ENCODE measurements at places on chromosomes 12 and 14.

DNA sequence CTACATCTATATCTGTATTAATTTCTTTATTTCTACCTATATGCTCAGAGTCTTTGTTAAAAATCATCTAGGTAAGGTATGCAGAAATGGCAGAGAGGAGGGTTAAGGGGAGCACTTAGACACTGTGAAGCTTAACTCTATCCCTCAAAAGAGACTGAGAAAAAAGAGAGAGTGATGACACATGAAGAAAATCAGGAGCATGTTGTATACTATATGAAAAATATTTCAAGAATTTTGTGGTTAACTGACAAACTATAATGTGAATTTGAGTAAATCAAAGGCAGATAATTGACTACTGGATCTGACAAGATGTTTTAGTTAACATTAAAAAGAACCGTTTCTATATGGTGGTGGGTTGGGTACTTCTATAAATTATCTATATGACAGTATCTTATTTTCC, 1814.2 kb upstream of the SEL1L start:
- no peak for DNase-seq

GRCh38 chr14:69719501-69719951, 47.4 kb upstream of the SRSF5 start:
- no peak for DNase-seq

GRCh38 chr12:3713483-3713882, 39.4 kb downstream of the CRACR2A start:
- DNase-seq = no peak

GRCh38 chr12:57372233-57372632, 58.6 kb downstream of the R3HDM2 start:
- DNase-seq = peak; percentile 16

- DNase-seq = no peak
Measured at GRCh38 chr14:53472306-53472705, 319.2 kb upstream of the DDHD1 start.

- no peak for DNase-seq
Measured at GRCh38 chr12:102833687-102834441, 83.2 kb downstream of the PAH start.

- DNase-seq = no peak
Measured at GRCh38 chr12:130787041-130787440, 52.0 kb downstream of the STX2 start.

DNA sequence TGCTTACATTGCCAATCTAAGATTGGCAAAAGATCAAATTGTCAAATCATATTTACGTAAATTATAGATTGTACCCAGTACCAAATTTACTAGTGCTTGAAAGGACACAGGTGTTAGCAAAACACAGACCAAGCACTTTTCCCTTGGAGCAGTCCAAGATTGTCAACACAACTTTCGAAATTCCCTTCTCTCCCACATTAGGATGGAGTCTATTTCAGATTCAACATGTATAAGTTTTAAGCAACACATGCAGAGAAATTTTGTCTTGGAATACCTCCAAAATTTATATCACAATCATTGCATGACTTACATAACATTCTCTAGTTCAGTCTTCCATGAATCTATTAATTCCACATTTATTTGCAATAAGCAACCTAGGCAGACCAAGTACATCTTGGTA, 74.9 kb upstream of the SLCO1C1 start:
- DNase-seq = no peak

DNA sequence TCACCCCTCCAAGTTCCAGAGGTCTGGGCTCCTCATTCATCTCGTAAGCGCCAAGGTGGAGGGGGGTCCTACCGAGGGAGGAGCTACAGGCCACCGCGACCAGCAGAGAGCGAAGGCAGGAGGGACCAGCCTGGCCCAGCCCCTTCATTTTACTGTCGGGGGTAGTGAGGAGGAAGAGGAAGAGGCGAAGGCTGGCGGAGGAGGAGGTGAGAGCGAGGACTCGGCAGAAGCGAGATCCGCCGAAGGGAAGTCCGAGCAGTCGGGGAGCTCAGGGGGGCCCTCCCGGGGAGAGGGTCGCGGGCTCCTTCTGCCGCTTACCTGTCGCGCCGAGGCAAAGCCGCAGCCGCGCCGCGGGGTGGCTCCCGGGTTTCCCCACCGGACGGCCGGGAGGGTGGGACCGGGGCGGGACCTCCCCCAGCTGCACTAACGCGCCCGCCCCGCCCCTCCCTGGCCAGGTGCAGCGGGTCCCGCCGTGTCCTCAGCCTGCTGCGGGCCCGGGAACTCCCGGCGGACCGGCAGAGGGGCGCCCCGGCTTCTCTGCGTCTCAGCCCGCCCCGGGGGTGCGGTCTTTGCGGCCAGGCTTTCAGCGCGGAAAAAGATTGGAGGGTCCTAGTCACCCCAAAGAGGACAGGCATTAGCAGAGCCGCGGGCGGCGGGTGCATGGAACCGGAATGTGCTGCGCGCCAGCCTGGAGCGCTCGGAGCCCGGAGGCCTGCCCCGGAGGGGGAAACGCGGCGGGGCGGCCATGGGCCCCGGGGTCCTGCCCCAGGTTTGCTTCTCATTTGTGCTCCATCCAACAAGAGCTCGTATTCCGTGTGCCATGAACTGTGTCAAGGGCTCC, at the start of gene GALNT6:
TSS of gene GALNT6 (minus strand) at position 124 of the 841 bp plus-strand sequence. CDS start 11,625 bp downstream, outside the sequence.
- DNase-seq = peak; percentile 43

DNA sequence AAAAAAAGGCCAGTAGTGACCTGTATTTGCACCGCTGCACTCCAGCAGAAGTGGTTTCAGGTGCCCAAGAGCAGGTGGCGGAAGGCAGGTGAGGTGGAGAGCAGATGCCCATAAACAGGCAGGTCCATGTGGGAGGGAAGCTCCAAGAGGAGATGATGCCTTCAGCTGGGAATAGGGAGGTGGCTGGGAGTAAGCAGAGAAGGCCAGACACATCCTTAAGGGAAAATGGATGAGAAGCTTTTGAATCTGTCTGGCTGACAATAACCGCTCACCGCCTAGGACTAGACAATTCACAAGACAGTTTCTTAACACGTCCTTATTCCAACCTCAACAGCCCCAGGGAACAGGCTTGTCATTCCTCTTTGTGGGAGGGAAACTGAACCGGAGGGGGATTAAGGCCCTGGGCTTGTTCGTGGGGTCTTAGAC, 43.9 kb upstream of the PLEKHG6 start:
- no peak for DNase-seq

DNA sequence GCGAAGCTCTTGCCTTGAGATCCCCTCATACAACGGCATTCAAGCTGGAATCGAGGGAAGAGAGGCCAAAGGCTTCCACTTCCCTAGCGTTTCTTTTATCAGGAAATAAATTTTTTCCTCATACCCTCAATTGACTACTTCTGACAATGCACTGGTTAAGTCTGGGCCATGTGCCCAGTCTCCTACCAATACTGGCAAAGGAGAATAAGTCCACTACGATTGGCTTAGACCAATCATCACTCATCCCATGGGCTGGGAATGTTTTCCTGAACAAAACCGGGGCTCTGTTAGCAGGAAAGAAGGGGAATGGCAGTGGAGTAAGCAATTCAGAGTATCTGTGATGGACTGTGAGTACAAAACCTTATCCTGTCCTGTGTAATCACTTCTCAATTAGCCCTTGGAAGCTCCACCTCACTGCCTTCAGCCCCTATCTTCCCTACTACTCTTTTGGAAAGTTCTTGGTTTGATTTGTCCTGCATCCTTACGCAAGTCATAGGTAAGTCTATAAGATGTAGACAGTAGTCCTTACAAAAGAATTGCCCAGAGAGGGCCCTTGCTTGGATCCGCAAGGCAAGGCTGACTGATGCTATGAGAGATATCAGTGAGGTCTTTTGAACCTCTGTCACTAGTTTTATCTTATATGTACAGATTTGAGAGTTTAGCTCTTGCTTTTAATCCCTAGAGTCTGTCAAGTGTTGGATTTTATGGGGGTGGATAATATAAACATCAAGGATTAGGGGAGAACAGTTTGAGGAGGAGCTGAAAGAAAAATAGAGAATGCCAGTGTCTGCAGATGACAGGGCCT, 36.3 kb upstream of the CDK17 start:
- DNase-seq = no peak

GRCh38 chr12:8698132-8698851, 501 bp downstream of the RIMKLB start:
- DNase-seq = peak; percentile 36

- DNase-seq = no peak
Measured at GRCh38 chr12:122753319-122753650, 661 bp downstream of the DENR start.

GRCh38 chr12:131387281-131388163, 323.4 kb upstream of the SFSWAP start:
- DNase-seq = no peak

GRCh38 chr14:30114051-30114450, 186.4 kb upstream of the PRKD1 start:
- no peak for DNase-seq

DNA sequence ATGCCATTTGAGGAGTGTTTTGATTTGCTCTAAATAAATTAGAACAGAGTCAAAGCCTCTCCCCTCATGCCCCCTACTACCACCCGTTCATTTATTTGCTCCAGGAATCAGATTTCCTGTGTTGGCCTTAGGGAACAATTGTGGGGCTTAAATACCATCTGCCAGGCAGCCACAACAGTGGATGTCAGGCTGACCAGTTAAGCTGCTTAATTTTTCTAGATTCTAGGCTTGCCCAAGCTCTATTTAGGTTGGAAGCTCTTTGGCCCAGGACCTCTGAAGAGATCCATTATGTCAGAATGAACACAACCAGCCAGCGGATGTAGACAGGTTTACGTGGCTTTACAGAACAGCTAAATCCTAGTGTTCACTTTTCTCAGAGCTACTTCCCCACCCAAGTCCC, 1.0 kb upstream of the TIMELESS start:
- DNase-seq = no peak

- peak; percentile 71 for DNase-seq
Measured at GRCh38 chr12:132600048-132601032, 10.0 kb downstream of the LRCOL1 start.

DNA sequence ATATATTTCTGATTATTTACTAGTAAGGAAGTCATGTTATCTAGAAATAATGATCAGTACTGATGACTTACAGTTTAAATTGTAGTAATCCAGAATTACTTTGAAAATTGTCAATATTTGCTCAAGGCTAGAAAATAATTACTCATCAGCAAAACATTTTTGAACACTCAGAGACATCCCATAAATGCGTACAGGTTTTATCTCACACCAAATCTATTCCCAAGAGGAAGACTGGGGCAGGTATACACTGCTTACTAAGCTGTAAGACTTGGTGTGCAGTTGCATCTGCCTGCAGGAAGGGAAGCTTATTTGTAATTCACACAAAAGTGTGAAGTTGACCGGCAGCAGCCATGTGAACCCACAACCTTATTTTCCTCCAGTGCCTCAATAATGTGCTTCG, 146.4 kb downstream of the CCER1 start:
- DNase-seq = no peak

DNA sequence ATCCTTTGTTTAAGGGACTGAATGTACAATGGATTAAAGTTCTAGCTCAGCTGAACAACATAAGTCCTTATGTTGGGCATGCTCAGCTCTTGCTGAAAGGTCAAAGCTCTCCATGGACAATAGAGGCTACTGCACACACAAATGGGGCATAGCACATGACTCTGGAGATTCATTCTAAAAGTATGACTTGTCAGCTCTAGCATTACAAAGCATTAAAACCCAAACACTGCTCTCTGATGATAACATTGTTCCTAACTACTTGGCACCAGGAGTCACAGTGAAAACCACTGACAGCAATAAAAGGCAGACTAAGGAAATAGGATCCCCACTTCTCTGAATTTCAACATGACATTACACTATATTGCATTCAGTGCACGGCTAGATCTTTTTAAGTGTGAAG, 21.9 kb upstream of the FSCB start:
- DNase-seq = peak; percentile 51

DNA sequence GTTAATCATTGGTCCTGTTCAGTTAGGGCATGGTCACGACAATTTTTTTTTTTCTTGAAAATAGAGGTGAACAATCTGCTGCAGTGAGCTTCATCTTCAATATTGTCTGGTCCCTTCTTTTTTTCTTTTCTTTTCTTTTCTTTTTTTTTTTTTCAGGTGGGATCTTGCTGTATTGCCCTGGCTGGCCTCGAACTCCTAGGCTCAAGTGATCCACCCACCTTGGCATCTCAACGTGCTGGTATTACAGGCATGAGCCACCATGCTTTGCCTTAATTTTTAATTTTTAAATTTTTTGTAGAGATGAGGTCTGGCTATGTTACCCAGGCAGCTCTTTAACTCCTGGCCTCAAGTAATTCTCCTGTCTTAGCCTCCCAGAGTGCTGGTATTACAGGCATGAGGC, 36.5 kb downstream of the MIPOL1 start:
- DNase-seq = no peak

GRCh38 chr12:132525011-132525832, 35.3 kb downstream of the FBRSL1 start:
- no peak for DNase-seq

- no peak for DNase-seq
Measured at GRCh38 chr14:97575677-97576076, 778.5 kb downstream of the VRK1 start.

- peak; percentile 59 for DNase-seq
Measured at GRCh38 chr12:45388545-45388944, 172.7 kb downstream of the ANO6 start.

- peak; percentile 16 for DNase-seq
Measured at GRCh38 chr14:88559852-88560251, 3.0 kb upstream of the ZC3H14 start.

GRCh38 chr12:63753743-63754142, 26.0 kb upstream of the RXYLT1 start:
- DNase-seq = no peak

DNA sequence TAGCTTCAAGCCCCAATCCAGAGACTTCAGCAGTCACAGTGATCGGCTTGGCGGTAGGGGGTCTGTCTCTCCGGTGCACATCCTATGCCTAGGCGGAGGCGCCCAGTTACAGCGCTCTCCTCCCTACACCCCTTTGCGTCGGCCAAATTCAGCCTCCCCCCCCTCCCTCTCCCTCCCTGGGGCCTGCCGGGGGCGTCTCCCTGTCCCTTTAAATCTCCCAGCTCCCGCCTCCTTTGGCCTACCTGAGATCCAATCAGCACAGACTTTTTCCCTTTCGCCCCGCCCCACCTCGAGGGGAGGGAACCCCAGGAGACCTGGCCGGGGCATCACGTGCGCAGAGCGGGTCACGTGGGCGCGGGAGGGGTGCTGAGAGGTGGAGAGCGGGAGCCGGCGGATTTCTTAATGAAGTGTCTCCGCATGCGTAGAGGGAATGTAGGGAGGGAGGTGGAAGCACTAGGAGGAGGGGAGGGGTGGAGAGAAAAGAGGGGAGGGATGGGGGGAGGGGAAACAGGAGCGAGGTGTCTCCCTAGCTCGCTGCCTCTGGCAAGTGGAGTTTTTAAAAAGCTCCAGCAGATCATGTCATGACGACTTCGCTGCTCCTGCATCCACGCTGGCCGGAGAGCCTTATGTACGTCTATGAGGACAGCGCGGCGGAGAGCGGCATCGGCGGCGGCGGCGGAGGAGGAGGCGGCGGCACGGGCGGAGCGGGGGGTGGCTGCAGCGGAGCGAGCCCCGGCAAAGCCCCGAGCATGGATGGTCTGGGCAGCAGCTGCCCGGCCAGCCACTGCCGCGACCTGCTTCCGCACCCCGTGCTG, at the start of gene HOXC13:
TSS of gene HOXC13 (plus strand) at position 506 of the 815 bp plus-strand sequence. CDS start at position 582, 76 bp downstream.
- no peak for DNase-seq

DNA sequence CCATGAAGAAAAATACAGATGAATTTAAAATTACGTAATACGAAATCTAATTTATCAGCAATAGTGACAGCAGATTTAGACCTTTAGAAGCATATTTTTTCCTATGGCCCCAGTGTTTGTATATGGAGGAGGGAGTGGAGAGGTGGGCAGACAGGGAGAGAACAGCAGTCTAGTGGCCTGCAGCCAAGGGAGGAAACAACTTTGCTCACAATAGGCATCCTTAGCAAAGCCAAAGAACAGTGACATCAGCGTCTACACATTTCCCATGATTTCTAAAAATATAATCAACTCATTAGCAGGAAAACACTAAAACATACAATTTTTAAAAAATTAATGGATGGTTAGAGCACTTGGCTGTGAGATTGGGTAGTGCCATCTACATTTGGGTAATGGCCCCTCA, 622.6 kb upstream of the ATP2B1 start:
- DNase-seq = no peak
